Activated CD4-positive, alpha-beta T cell treated with anti-CD3 and anti-CD28 coated beads, Interleukin-2, amount 10 ng/mL, durations not matched to agents 7 days and 5 days (primary cell): ENCODE measurements at places on chromosomes 6 and 20. TPM values are rescaled to one million over a fixed set of nuclear protein-coding genes. Genes with fewer than 3 reads are reported as not detected.

COL11A2 gene
- 1.4 TPM for total RNA-seq

DNA sequence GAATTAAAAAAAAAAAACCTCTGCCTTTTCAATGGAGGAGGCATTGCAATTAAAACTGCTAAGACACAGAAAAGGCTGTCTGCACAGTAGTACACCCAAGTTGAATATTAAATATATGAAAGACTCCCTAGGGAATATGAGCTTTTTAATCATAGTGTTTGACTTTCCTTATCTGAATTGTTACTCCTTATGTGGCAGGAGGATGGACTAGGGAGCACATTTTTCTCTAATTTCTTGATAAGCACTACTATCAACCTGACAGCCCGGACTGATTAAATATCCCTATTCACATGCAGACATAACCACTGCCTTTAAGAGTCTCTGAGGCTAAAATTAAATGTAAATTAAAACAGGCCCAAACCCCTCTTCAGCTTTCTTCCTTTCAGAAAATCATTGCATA lies 428.6 kb upstream of the GJE1 start:
- no peak for DNase-seq

DNA sequence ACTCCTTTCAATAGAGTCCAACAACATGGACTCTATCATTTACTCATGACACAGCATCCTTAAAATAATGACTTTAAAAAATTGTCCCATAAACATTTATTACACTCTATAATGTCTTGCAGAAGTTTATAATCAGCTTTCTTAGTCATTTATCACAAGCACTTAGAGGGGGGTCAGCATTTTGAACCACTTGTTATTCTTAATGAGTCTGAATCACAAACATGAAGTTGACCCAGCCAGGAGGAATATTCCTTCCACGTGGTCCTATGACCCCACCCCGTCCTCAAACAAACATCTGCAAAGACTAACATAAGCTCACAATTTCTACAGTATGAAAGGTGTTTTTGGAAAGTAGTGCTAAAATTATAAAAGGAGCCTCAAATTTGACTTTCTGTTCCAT lies 91.1 kb downstream of the MTFR2 start:
- DNase-seq: no peak

DNA sequence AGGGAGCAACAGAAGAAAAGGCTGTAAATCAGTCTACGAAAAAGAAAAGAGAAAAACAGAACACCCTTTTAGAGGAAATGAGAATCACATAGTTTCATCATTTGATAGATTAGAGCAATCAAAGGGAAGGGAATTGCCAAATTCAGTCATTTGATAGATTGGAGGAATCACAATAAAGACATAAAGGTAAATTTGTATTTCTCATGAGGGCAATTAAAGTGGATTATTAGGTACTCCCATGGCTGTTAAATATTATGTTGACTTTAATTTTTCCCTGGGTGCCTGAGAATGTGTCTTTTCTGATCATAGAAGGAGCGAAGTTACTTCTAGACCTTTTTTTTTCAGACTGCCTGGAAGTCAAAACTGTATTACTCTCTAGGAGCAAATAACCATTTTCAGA lies 1145.7 kb downstream of the EPHA7 start:
- DNase-seq: no peak

UBD gene
- total RNA-seq: 0.42 TPM

- DNase-seq: no peak
These were observed 309.4 kb upstream of the MAN1A1 start for GRCh38 chr6:119658917-119659316.

DNA sequence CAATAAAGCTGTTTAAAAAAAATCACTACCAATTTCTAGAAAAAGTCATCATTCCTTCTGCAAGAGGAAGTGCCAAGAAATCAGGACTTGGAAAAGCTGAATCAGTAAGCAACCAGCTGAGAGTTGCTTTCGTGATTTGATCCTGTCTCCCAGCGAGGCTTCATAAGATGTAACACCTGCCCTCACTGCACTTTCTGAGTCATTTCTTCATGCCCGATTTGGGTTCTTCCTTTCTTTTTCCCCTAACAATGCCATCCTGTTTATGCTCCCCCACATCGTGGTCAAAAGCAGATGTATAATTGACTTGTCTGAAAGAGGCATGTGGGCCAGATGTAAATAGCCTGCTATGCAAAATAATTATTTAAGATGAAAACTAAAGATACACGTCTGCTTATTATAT lies 52.1 kb downstream of the RIPOR2 start:
- no peak for DNase-seq

SLC18B1 gene
- total RNA-seq: 9.1 TPM

C6orf15 gene
- not detected for total RNA-seq

DNA sequence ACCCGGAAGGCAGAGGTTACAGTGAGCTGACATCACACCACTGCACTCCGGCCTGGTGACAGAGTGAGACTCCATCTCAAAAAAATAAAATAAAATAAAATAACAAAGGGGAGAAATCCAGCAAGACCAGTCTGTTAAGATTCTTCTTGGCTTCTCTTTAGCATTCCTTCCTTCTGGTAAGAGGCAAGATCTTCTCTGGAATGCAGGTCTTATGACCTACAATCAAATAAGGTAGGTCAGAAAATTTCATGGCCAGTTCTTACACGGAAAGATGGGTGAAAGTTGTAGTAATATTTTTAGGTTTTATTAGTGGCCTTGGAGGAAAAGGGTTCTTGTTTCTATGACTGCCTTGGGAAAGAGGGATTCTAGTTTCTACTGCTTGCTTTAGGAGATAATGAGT lies 180.9 kb downstream of the FUT9 start:
- DNase-seq: no peak

DNA sequence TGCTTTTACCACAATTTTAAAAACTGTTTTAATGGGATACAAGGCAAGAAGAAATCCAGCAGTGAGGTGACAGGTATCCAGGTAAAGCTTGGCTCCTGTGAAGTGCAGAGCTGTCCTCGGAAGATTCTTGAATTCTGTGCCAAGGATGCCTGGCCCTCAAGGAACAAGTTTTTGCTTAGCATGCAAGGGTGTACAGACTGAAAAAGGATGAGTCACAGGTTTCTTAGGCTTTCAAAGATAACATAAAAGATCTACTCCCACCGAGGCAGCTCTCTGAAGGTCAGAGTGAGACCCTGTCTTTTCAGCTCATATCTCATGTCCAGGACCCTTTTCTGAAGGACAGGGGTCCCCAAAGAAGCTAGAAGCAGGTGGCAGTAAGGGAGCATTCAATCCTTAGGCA lies 83.3 kb downstream of the CHD6 start:
- DNase-seq: no peak

ITPR3 gene
- 64.2 TPM for total RNA-seq

CAPN11 gene
- 3.0 TPM for total RNA-seq

DNA sequence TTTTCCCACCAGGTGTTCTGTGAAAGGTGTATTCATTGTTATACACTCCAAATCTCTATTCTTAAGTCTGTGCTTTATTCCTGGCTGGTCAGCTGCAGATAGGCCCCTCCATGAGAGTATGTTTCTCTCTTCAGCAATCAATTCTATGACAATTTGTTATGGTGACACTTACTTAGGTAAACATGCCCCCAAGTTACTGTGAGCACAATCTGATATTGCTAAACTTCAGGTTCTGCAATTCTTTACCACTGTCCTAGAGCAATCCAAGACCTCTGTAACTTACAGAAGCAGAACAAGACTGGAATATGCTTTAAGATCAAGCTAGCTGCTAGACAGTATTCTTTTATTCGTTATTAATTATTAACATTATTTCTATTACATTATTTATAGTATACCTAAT lies 391.9 kb downstream of the FRK start:
- no peak for DNase-seq

- DNase-seq: peak; percentile 75
These were observed 8.2 kb upstream of the TBC1D7 start for GRCh38 chr6:13336553-13336952.

MLN gene
- total RNA-seq: not detected

KIF25 gene
- total RNA-seq: not detected

GNAS-AS1 gene
- total RNA-seq: 0.96 TPM

PLCB4 gene
- not detected for total RNA-seq

- no peak for DNase-seq
These were observed 2.3 kb upstream of the SNRNP48 start for GRCh38 chr6:7587631-7588100.

FERMT1 gene
- total RNA-seq: not detected

DNA sequence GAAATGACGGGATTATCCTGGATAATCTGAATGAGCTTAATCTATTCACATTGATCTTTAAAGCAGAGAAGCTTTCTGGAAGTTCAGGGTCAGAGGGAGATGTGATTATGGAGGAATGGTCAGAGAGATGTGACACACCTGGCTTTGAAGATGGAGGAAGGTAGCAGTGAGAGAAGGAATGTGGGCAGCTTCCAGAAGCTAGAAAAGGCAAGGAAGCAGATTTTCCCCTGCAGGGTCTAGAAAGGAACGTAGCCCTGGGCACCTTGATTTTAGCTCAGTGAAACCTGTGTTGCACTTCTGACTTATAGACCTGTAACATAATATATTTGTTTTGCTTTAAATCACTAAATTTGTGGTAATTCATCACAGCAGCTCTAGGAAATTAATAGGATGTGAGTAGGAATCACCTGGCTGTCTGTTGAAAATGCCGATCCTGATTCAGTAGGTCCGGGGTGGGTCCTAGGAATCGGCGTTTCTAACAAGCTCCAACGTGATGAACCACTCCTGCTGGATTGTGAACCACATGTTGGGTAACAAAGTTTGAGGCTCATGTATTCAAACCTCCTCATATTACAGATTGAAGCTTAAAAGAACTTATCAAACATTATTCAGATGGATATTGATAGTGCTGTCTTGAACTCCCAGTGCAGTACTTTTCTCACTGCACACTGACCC lies 157.0 kb downstream of the GJA1 start:
- DNase-seq: no peak

GRCh38 chr6:75546381-75546780 lies 52.8 kb upstream of the FILIP1 start:
- no peak for DNase-seq

ADTRP gene
- total RNA-seq: 2.5 TPM

- DNase-seq: no peak
These were observed 208.1 kb downstream of the ARID1B start for GRCh38 chr6:156985309-156985708.

SAMD10 gene
- 17.2 TPM for total RNA-seq

SLC26A8 gene
- total RNA-seq: not detected

RAD21L1 gene
- 0.27 TPM for total RNA-seq

GRCh38 chr6:39361657-39362486 lies 39.4 kb upstream of the KCNK16 start:
- peak; percentile 53 for DNase-seq
